Activated naive CD8-positive, alpha-beta T cell treated with anti-CD3 and anti-CD28 coated beads for 36 hours (primary cell): ENCODE measurements at places on chromosomes 11 and 22. TPM values are rescaled to one million over a fixed set of nuclear protein-coding genes. Genes with fewer than 3 reads are reported as not detected.

- DNase-seq = no peak
- peaks cover 4% of the 10 kb centered on the region for H3K4me1 ChIP-seq
- no peak overlapping the region for H3K27ac ChIP-seq
- H3K36me3 ChIP-seq = peaks cover 19% of the 10 kb centered on the region
- H3K4me3 ChIP-seq = no peak overlapping the region
These were observed 138.1 kb downstream of the TBC1D22A start for GRCh38 chr22:46900549-46900948.

Gene AGBL2
- 5.5 TPM for total RNA-seq

- H3K4me3 ChIP-seq = peak overlapping the region; percentile 34
- H3K27ac ChIP-seq = peak overlapping the region; percentile 68
- no peak for DNase-seq
- peaks cover 5% of the 10 kb centered on the region for H3K36me3 ChIP-seq
- no peaks in the 10 kb centered on the region for H3K27me3 ChIP-seq
- peaks cover 59% of the 10 kb centered on the region for H3K4me1 ChIP-seq
These were observed 78.4 kb downstream of the SIK3 start for GRCh38 chr11:117019871-117020270.

Gene MOGAT2
- not detected for total RNA-seq

DNA sequence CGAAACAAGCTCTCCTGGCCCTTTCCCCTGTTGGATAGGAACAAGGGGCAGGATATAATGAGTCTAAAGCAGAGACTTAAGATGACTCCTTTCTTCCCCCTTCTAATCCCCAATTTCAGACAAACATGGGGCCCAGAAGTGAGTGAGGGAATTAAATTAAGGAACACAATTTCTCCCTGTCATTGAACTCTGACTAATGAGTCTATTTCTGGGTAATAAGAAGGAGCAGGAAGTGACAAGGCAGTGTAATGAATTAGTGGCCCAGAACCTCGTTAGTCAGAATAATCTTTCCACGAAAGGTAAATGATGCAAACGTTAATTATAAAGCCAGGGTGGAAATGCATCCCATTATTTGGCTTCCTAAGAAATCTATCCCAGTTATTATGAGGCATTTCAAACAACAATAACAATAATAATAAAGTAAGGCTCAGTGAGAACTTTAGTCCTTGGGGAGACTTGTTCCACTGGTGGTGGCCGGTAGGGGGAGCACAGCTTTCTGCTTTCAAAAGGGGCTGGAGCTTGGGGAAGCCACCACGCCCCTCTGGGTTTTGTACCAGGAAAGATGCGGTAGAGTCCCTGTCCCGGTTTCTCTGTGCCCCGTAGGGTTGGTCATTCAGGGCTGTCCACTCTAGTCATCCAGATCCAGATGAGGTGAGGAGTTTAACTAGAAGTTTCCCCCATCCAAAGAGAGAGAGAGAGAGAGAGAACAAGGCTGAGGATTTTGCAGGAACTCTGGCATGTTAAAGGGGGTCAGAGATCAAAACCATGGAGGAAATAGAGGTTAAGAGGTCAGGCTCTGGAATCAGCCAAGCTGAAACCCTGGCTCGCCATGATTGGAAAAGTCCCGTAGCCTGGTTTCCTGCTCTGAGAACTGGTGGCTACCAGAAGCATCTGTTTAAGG is 298.3 kb downstream of the NTM start:
- no peaks in the 10 kb centered on the region for H3K4me1 ChIP-seq
- DNase-seq = peak; percentile 46
- no peak overlapping the region for H3K4me3 ChIP-seq
- H3K27ac ChIP-seq = no peak overlapping the region
- H3K27me3 ChIP-seq = no peaks in the 10 kb centered on the region
- H3K36me3 ChIP-seq = no peaks in the 10 kb centered on the region

DNA sequence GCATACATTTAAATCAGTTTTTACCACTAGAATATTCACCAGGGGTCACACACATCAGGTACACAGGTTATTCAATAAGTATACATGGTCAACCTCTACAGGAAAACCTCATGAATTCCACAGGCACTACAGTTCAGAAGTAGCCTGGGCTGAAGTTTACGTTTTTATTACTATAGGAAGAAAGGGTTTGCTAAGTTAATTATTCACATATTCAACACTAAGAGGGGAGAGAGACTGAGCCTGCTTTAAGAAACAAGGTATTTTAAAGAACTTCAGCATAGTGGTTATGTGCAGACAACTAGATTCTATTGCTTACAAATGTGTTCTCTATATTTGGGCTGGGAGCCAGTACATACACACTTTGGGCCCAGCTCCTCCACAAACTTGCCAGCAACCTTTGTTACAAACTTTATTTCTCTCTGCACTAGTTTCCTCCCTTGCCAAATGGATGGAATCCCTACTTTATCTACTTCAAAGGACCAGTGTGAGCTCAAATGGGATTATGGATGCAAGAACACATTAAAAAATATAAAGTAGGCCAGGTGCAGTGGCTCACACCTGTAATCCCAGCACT is 31.9 kb downstream of the IL18BP start:
- H3K36me3 ChIP-seq = peaks cover 26% of the 10 kb centered on the region
- DNase-seq = no peak
- H3K27me3 ChIP-seq = no peaks in the 10 kb centered on the region
- peak overlapping the region; percentile 49 for H3K27ac ChIP-seq
- peaks cover 38% of the 10 kb centered on the region for H3K4me1 ChIP-seq
- H3K4me3 ChIP-seq = no peak overlapping the region

DNA sequence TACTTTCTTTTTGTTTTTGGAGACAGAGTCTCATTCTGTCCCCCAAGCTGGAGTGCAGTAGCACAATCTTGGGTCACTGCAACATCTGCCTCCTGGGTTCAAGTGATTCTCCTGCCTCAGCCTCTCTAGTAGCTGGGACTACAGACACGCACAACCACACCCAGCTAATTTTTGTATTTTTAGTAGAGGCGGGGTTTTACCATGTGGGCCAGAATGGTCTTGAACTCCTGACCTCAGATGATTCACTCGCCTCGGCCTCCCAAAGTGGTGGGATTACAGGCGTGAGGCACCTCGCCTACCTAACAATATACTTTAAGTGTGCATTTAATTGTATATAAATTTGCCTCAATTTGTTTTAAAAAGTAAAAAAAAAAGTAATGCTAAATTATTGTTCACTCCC is 38.4 kb downstream of the GRK3 start:
- no peaks in the 10 kb centered on the region for H3K27me3 ChIP-seq
- peaks cover 2% of the 10 kb centered on the region for H3K36me3 ChIP-seq
- peaks cover 13% of the 10 kb centered on the region for H3K4me1 ChIP-seq
- DNase-seq = no peak

DNA sequence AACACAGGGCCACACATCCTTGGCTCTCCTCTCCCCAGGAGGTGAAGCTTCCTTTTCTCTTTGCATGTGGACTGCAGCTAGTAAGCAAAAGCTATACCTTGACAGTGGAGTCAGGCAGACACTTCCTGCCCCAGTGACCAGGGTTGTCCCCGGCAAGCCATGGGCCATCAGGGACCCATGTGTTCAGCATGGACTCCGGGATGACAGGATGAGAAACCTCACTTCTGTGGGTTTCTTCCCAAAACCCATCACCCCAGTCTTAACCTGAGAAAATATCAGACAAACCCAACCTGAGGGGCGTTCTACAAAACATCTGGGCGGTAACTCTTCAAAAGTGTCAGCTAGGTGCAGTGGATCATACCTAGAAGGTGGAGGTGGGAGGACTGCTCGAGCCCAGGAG is 40.2 kb downstream of the GNB1L start:
- peaks cover 5% of the 10 kb centered on the region for H3K4me1 ChIP-seq
- peaks cover 3% of the 10 kb centered on the region for H3K36me3 ChIP-seq
- no peak overlapping the region for H3K4me3 ChIP-seq
- no peak for DNase-seq
- H3K27ac ChIP-seq = no peak overlapping the region
